Daoy (cell line): ENCODE measurements at places on chromosomes 4 and X. TPM values are rescaled to one million over a fixed set of nuclear protein-coding genes. Genes with fewer than 3 reads are reported as not detected.
A peak's percentile ranks its signal among the peaks of the same experiment; 100 is the strongest.

ZNF674 gene
- 2.2 and 5.4 TPM in 2 replicates for total RNA-seq

JAKMIP1 gene
- total RNA-seq: 0.40 and 1.3 TPM in 2 replicates

HSFX1 gene
- total RNA-seq: 0.17 and 1.3 TPM in 2 replicates

ERCC6L gene
- 11.1 and 11.8 TPM in 2 replicates for total RNA-seq

RPA4 gene
- 0.34 TPM in 1 of 2 replicates, not detected in the other for total RNA-seq

GRCh38 chr4:66482186-66482585, 811.9 kb upstream of the EPHA5 start:
- no peak for DNase-seq

DNA sequence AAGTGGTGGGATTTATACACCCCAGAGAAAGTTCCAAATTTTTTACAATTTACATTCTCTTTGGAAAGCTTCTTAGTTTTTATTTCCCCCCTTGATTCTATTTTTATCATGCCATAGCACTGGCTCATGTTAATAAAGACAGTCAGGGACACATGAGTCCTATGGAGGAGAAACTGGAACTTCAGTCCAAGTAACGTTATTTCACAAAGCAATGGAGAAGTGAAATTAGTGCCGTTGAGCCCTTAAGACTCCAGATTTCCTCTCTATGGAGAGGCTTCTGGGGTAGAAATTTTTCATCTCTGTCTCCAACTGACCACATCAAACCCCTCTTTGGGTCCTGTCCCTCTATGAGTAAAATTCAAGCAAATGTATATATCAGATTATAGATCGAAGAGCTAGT, 12.8 kb upstream of the TASL start:
- no peak for DNase-seq

- DNase-seq: no peak
Observed at GRCh38 chr4:185312699-185313098, 83.0 kb downstream of the LRP2BP start.

DNA sequence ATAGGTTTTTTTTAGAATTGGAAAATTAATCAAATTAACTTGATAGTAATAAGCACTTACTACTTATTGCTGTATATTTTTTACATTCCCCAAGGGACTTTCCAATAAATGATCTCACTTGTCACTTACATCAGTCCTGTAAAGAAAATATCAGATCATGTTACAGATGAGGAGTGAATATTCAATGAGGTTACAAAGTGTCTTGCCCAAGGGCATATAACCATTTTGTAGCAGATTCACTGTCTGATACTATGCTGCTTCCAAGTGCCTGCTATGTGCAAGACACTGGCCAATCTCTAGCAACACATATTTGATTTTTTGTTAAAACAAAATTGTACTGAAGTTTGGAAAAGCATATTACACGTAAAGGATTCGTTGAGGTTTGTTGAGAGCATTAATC, 1287.7 kb downstream of the FAM133A start:
- no peak for DNase-seq

DNA sequence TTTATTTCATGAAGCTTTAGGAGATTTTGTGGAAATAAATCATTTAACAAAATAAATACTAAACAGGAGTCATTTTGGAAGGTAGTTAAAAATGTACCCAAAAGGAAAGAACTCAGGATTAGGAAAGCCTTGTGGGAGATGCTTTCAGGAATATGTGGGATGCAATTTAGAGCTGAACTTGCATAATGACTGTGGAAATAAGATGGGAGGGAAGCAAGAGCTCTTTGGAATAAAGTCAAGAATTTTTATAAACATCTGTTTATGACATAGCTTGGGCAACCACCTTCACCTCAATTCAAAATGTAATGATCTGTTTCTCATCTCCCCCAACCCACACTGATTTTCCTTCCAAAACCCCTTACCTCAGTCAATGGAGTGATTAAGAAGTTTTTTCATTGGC, 623.8 kb downstream of the FAT4 start:
- DNase-seq: no peak

GRCh38 chr4:69038582-69038981, 57.7 kb upstream of the UGT2B7 start:
- no peak for DNase-seq

GRCh38 chr4:98746936-98747335, 88.5 kb upstream of the TSPAN5 start:
- no peak for DNase-seq

DNA sequence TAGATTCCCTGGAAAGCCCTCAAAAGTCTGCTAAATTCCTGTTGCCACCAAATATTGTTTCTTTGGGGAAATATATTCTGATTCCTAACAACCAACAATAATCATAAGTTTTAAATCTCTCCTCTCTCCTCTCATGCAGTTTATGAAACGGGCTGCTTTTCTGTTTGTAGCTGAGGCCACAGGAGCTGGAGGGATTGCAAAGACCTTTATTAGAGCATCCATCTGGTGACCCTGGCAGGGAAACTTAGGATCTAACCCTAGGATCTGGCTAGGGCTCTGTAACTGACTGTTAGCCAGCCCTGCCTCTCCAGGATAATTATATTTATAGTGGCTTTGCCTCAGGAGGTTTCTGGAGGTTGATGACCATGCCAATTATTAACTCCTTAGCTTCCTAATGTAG, 56.9 kb downstream of the SMAD1 start:
- DNase-seq: no peak

GRCh38 chrX:78357342-78358055, 30.1 kb upstream of the CYSLTR1 start:
- no peak for DNase-seq

DNA sequence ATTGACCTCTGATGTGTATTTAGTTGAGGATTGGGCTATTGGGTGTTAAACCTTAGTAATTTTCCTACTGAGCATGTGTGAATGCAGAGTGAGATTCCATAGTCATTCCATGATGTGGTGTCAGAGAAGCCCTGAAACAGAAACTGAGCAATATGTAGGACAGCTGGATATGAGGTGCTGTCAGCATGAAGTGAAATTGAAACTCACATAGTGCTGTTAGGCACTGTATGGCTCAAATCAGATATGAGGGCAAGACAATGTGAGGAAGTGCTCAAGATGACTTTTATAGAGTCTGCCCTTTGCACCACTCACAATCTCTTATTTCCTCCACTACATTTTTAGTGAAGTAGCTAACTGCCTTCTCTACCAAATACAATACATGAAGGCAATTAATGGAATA, 188.3 kb downstream of the SH3BGRL start:
- DNase-seq: no peak

- DNase-seq: no peak
Observed at GRCh38 chr4:138205531-138206233, 36.5 kb downstream of the SLC7A11 start.

DNA sequence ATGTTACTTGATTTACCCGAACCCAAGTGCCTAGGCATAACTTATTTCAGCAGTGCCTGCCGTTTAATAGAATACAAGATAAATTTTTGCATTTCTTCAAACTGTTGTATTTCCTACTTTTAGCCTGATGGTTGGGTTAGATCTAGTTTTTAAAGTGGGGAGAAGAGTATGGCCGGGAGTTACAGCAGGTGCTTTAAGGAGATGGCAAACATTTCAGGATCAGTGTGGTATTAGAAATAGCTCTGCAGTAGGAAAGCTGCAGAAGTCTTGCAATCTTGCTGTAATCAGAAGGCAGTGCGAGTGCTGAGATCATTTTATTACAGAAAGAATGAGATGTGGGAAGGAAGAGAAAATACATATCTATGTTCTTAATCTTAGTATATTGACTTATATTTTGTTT, 977.8 kb upstream of the TENM3 start:
- no peak for DNase-seq

DNA sequence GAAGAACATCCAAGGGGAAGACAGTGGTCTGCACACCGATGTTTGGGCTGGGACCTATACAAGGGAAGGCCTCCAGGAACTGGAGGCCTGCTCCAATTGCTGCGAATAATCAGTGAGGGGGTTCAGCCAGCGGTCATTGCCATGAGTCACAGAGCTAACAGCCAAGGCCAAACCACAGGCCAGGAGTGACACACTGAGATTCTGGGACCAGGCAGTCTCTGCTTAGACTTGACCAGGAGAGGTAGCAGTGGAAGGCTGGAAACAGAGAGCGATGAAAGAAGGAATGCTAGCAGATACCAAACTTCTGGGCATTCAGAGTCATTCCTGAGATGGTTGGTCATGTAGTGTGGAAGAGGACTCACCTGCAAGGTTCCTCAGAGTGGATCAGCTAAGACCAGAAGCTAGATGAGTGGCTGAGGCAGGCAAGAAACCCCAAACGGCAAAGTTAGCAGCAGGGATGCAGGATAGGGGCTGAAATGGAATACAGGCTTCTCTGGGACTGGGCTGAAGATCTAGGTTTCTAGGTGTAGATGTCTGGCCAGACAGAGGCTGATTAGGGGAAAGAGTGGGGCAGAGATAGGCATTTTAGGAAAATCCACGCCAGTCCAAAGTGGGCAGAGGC, 54.7 kb downstream of the CNGA2 start:
- DNase-seq: peak; percentile 82

DNA sequence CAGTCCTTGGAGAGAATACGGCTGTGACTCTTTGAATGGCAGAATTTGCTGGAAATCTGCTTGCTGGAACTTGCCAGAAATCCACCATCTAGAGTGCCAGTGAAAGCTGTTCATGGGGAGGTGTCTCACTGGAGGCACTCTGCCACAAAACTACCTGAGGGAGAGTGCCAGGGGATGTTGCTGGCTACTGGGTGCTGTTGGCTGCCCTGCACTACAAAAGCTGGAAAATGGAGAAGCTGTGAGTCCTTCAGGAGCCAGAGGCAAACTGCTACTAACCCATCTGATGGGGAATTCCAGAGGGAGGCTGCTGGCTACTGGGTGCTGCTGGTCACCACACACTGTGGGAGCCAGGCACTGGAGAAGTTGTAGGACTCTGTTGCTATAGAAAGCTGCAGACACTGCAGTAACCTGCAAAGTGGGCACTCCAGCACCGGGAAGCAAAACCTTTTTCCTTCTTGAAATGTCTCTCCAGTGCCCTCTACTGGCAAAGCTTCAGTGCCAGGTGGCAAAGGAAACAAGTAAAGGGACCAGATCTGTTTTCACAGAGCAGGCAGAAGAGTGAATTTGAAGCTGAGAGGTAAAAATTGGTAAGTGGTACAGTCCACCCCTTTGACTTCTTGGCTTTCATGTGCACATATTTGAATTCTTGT, 47.8 kb upstream of the HSD17B10 start:
- DNase-seq: peak; percentile 45

- no peak for DNase-seq
Observed at GRCh38 chr4:73388887-73389286, 15.2 kb upstream of the ALB start.

DNA sequence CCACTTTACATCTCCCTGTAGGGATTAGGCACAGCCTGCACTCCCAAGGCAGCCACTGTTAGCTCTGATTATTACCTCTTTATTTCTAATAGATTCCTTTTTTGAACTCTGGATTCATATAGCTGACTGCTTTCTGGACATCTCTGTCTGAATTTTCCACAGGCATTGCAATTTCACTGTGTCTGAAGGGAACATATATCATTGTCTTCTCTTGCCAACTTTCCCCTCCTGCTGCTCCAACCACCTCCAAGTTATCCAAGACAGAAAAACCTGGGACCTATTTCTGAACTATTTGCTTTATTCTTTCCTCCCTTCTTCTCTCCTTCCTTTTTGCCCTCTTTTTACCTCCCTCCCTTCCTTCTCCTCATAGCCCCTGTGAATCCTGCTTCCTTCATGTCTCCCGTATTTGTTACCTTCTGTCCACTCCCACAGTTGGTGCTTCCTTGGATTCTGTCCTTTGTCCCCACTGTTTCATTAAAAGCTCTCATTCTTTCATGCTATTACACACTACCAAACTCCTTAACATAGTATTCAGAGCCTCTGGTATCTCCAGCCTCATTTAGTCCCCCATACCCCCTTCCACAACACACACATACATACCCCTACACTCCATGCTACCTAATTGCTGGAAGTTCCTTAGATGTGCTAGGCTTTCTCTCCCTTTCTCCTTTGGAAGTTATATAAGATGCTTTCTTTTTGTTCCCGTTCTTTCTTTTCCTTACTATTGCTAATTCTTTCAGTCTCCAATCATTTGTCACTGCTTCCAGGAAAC, 34.7 kb downstream of the FGF2 start:
- no peak for DNase-seq

GRCh38 chrX:112341598-112341997, 259.0 kb upstream of the TRPC5 start:
- no peak for DNase-seq

DNA sequence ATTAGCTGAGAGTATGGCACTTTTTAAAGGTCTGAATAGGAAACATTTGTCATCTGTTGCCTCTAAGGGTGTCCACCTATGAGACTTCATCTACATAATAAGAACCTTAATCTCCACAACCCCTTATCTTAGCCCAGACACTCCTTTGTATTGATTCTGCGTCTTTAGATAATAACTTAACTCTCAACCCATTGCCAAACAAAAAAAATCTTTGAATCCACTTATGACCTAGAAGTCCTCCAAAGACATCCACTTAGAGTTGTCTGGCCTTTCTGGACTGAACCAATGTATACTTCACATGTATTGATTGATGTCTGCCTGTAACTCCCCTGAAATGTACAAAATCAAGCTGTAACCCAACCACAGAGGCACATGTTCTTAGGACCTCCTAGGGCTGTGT, 66.0 kb upstream of the CHRNA9 start:
- DNase-seq: no peak

DNA sequence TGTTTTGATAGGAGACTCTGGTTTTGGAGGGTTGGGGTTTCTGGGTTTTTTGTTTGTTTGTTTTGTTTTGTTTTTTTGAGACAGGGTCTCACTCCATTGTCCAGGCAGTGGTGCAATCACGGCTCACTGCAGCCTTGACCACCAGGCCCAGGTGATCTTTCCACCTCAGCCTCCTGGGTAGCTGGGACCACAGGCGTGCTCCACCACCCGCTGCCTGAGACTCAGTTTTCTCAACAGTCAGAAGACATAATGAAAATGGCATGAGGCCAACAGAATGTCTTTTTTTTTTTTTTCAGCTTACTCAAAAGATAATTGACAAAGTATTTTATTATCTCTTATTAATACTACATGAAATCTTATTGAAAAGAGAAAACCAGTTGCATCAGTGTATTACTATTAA, 32.4 kb downstream of the TNIP2 start:
- no peak for DNase-seq

DNA sequence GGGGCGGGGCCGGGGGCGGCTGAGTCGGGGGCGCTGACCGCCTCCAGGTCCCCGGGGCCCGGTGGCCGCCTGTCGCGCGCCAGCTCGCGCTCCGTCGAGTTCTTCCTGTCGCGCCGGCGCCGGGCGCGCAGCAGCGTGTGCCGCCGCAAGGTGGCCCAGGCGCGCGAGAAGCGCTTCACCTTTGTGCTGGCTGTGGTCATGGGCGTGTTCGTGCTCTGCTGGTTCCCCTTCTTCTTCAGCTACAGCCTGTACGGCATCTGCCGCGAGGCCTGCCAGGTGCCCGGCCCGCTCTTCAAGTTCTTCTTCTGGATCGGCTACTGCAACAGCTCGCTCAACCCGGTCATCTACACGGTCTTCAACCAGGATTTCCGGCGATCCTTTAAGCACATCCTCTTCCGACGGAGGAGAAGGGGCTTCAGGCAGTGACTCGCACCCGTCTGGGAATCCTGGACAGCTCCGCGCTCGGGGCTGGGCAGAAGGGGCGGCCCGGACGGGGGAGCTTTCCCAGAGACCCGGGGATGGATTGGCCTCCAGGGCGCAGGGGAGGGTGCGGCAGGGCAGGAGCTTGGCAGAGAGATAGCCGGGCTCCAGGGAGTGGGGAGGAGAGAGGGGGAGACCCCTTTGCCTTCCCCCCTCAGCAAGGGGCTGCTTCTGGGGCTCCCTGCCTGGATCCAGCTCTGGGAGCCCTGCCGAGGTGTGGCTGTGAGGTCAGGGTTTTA, 1.5 kb downstream of the ADRA2C start:
- no peak for DNase-seq

- DNase-seq: no peak
Observed at GRCh38 chr4:145524552-145524951, 42.9 kb downstream of the SMAD1 start.

- DNase-seq: peak; percentile 31
Observed at GRCh38 chrX:72568406-72569092, 4.1 kb downstream of the HDAC8 start.

- DNase-seq: peak; percentile 86
Observed at GRCh38 chr4:183987987-183988392, 82.9 kb downstream of the STOX2 start.
